Esophagus squamous epithelium (tissue), 5 donors: ENCODE measurements at places on chromosomes 5 and 9. TPM values are rescaled to one million over a fixed set of nuclear protein-coding genes. Genes with fewer than 3 reads are reported as not detected.

- H3K27ac ChIP-seq = no peak overlapping the region
- peaks cover 25% of the 10 kb centered on the region for H3K4me1 ChIP-seq
- no peak overlapping the region for H3K4me3 ChIP-seq
- no peak for DNase-seq
- no peaks in the 10 kb centered on the region for H3K36me3 ChIP-seq
These were observed 133.2 kb downstream of the ERCC6L2 start for GRCh38 chr9:96008502-96009222.

DNA sequence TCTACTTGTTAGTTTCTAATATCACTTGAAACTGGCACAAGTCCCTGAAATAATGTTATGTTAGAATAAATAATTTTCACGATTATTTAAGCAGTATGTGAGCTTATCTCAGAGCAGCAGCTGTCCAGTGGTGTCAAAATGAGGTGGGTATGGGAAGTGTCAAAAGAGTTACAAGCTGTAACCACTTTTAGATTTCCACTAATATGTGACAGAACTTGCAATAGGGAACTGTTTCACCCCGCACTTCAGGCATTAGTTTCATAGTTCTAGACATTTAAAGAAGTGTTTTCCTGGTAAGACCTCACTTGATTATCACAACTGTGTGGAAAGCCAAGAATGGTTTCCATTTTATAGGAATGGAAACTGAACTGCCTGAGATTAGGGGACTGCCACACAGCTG, 2.9 kb upstream of the ISCA1 start:
- H3K36me3 ChIP-seq = peaks cover 35% of the 10 kb centered on the region
- H3K4me3 ChIP-seq = no peak overlapping the region
- H3K4me1 ChIP-seq = peaks cover 16% of the 10 kb centered on the region
- DNase-seq = no peak
- H3K27ac ChIP-seq = no peak overlapping the region

GRCh38 chr5:2015124-2015848, 132.6 kb upstream of the IRX4 start:
- H3K4me1 ChIP-seq = no peaks in the 10 kb centered on the region
- H3K27ac ChIP-seq = no peak overlapping the region
- no peaks in the 10 kb centered on the region for H3K27me3 ChIP-seq
- no peak for DNase-seq

C9 gene
- total RNA-seq = not detected

TNFSF8 gene
- total RNA-seq = 0.21 TPM
